ENCODE measurements at places on chromosomes 7 and 10. TPM values are rescaled to one million over a fixed set of nuclear protein-coding genes. Genes with fewer than 3 reads are reported as not detected.
A peak's percentile ranks its signal among the peaks of the same experiment; 100 is the strongest.

Gene SEPTIN7
- 216 TPM for total RNA-seq

Gene CREB5
- total RNA-seq, result 0.53 TPM

Gene OR6B1
- total RNA-seq, result not detected

Gene ACTL6B
- total RNA-seq, result not detected

Gene TAS2R4
- 1.3 TPM for total RNA-seq

Gene MMS19
- total RNA-seq, result 98.8 TPM

Gene NDUFB8
- 242 TPM for total RNA-seq

Gene MLLT10
- total RNA-seq, result 66.4 TPM

Gene KCNH2
- total RNA-seq, result 1.1 TPM

GRCh38 chr7:100130608-100131453 lies 4.1 kb downstream of the MBLAC1 start:
- DNase-seq, result peak; percentile 98
- peak overlapping the region; percentile 52 for H3K4me3 ChIP-seq
- no peaks in the 10 kb centered on the region for H3K4me1 ChIP-seq
- H3K27ac ChIP-seq, result no peak overlapping the region

GRCh38 chr10:132764108-132764507 lies 21.8 kb downstream of the NKX6-2 start:
- no peak for DNase-seq
- no peaks in the 10 kb centered on the region for H3K36me3 ChIP-seq
- no peaks in the 10 kb centered on the region for H3K4me1 ChIP-seq
- no peak overlapping the region for H3K4me3 ChIP-seq
- no peak overlapping the region for H3K27ac ChIP-seq

DNA sequence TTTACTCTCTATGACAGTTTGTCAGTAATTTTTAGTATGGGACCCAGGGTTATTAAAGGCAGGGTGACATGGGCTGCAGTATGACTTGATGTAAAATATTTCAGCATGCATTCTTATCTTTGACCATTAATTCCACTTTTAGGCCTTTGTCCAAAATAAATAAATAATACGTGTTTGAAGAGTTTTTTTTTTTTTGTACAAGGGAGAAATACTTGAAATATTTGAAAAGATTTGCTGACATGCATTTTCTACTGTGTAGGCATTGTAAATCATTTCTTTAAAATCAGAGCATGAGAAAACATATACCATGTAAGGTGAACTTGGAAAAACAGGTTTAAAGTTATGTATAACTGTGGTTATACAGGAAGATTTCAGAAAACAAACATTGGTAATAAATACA lies 23.5 kb downstream of the NRG3 start:
- H3K4me1 ChIP-seq, result peaks cover 9% of the 10 kb centered on the region
- DNase-seq, result no peak
- H3K4me3 ChIP-seq, result no peak overlapping the region

DNA sequence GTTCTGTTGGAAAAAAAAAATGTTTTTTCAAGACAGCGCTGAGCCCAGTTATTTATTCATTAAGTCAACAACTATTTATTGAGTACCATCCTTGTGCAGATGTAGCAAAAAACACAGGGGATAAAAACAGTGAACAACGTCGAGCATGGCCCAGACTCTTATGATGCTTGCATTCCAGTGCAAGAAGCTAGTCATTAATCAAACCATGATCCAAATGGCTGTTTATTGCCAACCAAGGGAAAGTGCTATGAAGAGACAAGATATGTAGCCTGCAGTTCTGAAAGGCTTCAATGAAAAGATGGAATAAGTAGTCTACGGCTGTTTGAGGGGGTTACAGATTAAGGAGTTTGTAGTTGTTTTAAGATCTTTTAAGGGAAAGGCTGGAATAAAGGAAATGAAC lies 262.3 kb downstream of the NEBL start:
- no peak for DNase-seq
- no peak overlapping the region for H3K27ac ChIP-seq
- no peaks in the 10 kb centered on the region for H3K4me1 ChIP-seq
- no peak overlapping the region for H3K4me3 ChIP-seq

- no peak for DNase-seq
- no peak overlapping the region for H3K27ac ChIP-seq
- no peaks in the 10 kb centered on the region for H3K4me1 ChIP-seq
- no peaks in the 10 kb centered on the region for H3K27me3 ChIP-seq
Observed at GRCh38 chr10:110827410-110827809, 44.3 kb upstream of the PDCD4 start.

DNA sequence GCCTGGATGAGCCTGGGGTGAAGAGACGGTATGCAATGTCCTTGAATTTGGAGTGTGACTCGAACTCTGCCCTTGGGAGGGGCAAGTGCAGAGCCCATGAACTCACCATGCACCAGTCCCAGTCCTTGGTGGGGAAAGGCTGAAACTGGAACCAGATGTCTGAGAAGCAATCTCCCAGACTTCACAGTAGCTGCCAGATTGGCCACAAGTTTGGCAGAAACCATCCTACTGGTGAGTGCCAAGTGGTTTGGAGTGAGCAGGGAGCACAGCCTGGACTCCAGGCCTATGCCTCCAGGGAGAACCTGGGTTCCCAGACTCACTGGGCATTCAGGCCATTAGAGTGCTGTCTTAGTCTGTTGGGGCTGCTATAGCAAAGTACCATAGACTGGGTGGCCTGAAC lies 99.6 kb upstream of the LYZL1 start:
- H3K4me1 ChIP-seq, result no peaks in the 10 kb centered on the region
- H3K27ac ChIP-seq, result no peak overlapping the region
- no peak for DNase-seq
- no peaks in the 10 kb centered on the region for H3K27me3 ChIP-seq
